AML-193 (cell line): ENCODE measurements at places on chromosomes 2 and 18.

GRCh38 chr18:48521723-48522122 lies 17.1 kb upstream of the CTIF start:
- no peak for DNase-seq

GRCh38 chr18:74622072-74622471 lies 24.4 kb downstream of the ZNF407 start:
- DNase-seq: no peak

GRCh38 chr2:187312718-187313282 lies 135.3 kb downstream of the CALCRL start:
- DNase-seq: no peak

GRCh38 chr2:174499371-174499770 lies 12.5 kb upstream of the GPR155 start:
- DNase-seq: no peak

DNA sequence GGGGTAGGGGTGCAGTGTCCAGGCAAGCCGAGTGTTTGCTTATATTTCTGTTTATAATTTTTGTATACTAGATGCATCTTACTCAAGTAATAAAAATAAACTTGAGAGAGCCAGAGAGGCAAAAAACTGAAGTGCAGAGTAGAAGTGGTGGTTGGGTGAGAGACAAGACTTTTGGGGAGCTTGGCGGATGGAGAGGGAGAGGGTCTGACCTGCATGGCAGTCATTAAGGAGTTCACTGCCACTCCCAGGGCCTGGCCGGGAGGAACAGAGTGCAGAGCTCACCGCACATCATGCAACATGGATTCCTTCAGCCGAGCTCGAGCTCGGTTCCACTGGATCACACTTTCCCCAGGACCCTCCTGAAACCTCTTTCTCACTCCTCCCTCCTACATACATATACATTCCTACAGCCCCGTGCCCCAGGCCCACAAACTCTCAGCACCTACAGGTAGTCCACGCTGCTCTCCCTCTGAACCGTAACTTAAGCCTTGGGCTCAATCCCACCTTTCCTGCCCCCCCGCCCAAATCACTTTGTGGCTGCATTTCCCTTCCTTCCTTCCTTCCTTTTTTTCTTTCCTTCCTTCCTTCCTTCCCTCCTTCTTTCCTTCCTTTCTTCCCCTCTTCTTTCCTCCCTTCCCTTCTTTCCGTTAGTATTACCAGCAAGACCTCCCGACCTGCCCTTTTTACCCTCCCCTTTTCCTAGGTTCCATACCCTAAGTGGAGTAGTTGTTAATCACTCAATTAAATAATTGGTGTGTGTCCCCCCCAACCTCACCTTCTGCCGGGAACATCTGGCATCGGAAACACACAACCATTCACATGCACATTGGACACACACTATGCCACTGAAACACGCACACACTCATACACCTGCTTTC lies 37.1 kb upstream of the ATP6V1B1 start:
- no peak for DNase-seq
